Mesothelial cell of epicardium (in vitro differentiated cells): ENCODE measurements at places on chromosomes 6 and 20. TPM values are rescaled to one million over a fixed set of nuclear protein-coding genes. Genes with fewer than 3 reads are reported as not detected.

- DNase-seq = no peak
Measured at GRCh38 chr6:132020138-132020581, 69.0 kb upstream of the CCN2 start.

GRCh38 chr6:14713008-14713960 lies 532.6 kb upstream of the JARID2 start:
- DNase-seq = no peak

ZSCAN12 gene
- total RNA-seq = 13.4 to 14.0 TPM (median 13.9 TPM) in 3 replicates

TAF8 gene
- 32.1 to 38.9 TPM (median 36.5 TPM) in 3 replicates for total RNA-seq

XKR7 gene
- total RNA-seq = 0.25 to 0.32 TPM (median 0.29 TPM) in 3 replicates
